Ascending aorta (tissue), 2 donors: ENCODE measurements at places on chromosomes 4 and X. TPM values are rescaled to one million over a fixed set of nuclear protein-coding genes. Genes with fewer than 3 reads are reported as not detected.

TCEAL2 gene
- not detected for total RNA-seq

DNA sequence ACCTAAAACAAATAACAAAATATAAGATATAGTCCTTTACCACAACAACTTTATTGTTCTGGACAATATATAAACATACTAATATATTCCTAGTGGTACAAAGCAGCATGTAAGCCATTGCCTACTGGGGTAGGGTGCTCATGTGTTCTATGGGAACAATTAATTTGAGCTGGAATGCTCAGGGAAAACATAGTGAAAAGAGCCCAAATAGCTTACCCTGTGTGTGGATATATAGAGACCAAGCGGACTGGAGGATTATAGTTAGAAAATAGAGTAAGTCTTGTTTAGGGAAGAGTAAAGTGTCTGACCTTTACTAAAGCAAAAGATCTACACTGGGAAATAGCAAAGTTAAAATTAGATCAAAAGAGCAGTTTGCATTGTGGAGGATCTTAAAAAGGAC lies 64.8 kb downstream of the MAD2L1 start:
- no peaks in the 10 kb centered on the region for H3K4me1 ChIP-seq
- no peak for DNase-seq
- H3K36me3 ChIP-seq, result no peaks in the 10 kb centered on the region
- H3K27ac ChIP-seq, result no peak overlapping the region
- H3K27me3 ChIP-seq, result no peaks in the 10 kb centered on the region

MTNR1A gene
- not detected for total RNA-seq

- no peaks in the 10 kb centered on the region for H3K36me3 ChIP-seq
- H3K27ac ChIP-seq, result no peak overlapping the region
- H3K4me1 ChIP-seq, result no peaks in the 10 kb centered on the region
- H3K4me3 ChIP-seq, result no peak overlapping the region
- H3K27me3 ChIP-seq, result no peaks in the 10 kb centered on the region
Measured at GRCh38 chr4:5096261-5096660, 45.0 kb downstream of the STK32B start.

DNA sequence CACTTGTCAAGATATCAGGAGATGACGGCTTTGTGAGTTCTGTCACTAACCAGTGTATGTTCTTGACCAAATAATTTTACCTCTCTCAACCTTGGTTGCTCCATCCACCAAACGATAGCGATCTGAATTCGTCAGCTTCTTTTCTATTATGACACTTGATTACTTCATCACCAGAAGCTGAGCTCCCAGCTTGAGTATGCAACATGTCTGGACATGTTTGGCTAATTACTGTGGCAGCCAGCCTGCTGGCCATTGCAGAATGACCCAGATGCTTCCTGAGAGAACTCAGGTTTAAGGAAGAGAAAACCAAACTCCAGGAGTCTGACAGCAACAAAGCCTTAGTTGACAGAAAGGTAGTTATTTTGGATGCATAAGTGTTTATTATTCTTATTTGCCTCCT lies 46.4 kb upstream of the PARM1 start:
- no peak overlapping the region for H3K4me3 ChIP-seq
- H3K27ac ChIP-seq, result no peak overlapping the region
- DNase-seq, result no peak
- no peaks in the 10 kb centered on the region for H3K27me3 ChIP-seq

TASL gene
- not detected for total RNA-seq

- DNase-seq, result no peak
- H3K27me3 ChIP-seq, result no peaks in the 10 kb centered on the region
- no peak overlapping the region for H3K4me3 ChIP-seq
Measured at GRCh38 chrX:17464194-17464593, 89.2 kb downstream of the NHS start.

DNA sequence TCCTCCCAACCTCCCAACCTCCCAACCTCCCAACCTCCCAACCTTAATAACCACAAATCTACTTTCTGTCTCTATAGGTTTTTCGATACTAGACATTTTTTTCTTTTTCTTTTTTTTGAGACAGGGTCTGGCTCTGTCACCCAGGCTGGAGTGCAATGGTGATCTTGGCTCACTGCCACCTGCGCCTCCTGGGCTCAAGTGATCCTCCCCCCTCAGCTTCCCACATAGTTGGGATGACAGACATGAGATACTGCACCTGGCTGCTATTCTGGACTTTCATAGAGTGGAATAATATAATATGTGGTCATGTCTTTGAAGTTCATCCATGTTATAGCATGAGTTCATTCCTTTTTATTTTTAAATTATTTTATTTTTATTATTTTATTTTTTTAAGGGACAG lies 39.5 kb upstream of the ZFX start:
- no peaks in the 10 kb centered on the region for H3K36me3 ChIP-seq
- no peaks in the 10 kb centered on the region for H3K27me3 ChIP-seq
- DNase-seq, result no peak
- H3K27ac ChIP-seq, result no peak overlapping the region
- H3K4me3 ChIP-seq, result no peak overlapping the region

DNA sequence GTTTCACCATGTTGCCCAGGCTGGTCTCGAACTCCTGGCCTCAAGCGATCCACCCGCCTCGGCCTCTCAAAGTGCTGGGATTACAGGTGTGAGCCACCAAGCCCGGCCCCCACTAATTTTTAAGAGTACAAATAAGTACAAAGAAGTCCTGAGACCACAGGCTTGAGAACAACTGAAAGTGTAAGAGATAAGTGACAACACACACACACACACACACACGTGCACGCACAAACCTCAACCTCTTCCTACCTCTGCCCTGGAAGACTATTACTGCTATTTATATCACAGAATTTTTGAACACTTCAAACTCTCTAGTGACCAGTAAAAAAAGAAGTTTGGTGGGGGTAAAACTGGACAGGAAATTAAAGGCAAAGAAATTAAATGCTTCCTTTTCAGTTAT lies 7.5 kb downstream of the KLHL15 start:
- H3K36me3 ChIP-seq, result no peaks in the 10 kb centered on the region
- H3K27ac ChIP-seq, result no peak overlapping the region

DNA sequence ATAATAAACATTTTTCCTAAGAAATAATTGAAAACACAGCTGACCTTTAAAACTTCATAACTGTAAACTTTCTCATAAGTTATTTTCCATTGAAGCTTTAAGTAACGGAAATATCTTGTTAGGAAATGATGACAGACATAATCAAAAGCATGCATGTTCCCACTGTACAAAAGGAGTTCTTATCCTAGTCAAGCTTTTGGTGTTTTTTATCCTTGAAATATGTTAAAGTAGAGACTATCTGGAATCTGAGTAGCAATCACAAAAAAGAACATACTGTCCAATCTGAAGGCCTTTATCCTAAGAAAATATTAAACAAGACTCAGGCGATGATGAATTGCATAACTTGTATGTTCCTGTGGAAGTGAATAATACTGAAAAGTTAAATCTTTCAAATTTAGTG lies 14.4 kb downstream of the GEMIN8 start:
- DNase-seq, result no peak
- peaks cover 7% of the 10 kb centered on the region for H3K36me3 ChIP-seq
- peak overlapping the region; percentile 66 for H3K27ac ChIP-seq

GASK1B gene
- total RNA-seq, result 69.7 TPM

- H3K27me3 ChIP-seq, result no peaks in the 10 kb centered on the region
- no peaks in the 10 kb centered on the region for H3K4me1 ChIP-seq
- H3K27ac ChIP-seq, result no peak overlapping the region
Measured at GRCh38 chr4:108906006-108906405, 143.2 kb upstream of the ETNPPL start.

DNA sequence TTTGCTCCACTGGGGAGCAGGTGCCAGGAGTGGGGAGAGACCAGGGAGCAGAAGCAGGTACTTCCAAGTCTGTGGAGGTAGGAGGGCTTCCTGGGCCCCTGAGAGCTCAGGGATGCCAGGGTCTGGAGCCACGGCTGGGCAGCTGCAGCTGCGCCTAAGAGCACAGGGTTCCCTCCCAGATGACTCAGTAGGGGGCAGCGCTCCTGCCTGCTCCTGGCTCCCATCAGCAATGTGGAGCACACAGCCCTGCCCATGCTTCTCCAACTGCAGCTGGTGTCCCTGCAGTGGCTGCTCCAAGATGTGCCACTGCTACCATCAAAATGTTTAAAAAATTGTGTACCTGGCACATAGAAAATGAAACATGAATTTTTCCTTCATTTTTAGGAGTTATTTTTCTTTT lies 1028.2 kb downstream of the PCDH7 start:
- no peaks in the 10 kb centered on the region for H3K27me3 ChIP-seq
- no peaks in the 10 kb centered on the region for H3K4me1 ChIP-seq
- H3K4me3 ChIP-seq, result no peak overlapping the region
- no peak overlapping the region for H3K27ac ChIP-seq
- DNase-seq, result no peak
- no peaks in the 10 kb centered on the region for H3K36me3 ChIP-seq

- no peak overlapping the region for H3K4me3 ChIP-seq
- H3K4me1 ChIP-seq, result peaks cover 7% of the 10 kb centered on the region
- no peaks in the 10 kb centered on the region for H3K27me3 ChIP-seq
- no peak for DNase-seq
Measured at GRCh38 chrX:50700921-50701320, 113.1 kb downstream of the SHROOM4 start.

CT83 gene
- not detected for total RNA-seq

GRCh38 chr4:73856518-73856917 lies 3.4 kb downstream of the PF4V1 start:
- no peak overlapping the region for H3K27ac ChIP-seq
- DNase-seq, result no peak
- no peaks in the 10 kb centered on the region for H3K4me1 ChIP-seq
- H3K27me3 ChIP-seq, result no peaks in the 10 kb centered on the region

TMPRSS11B gene
- not detected for total RNA-seq

GRCh38 chr4:169283114-169283509 lies 12.4 kb upstream of the SH3RF1 start:
- DNase-seq, result no peak
- peaks cover 2% of the 10 kb centered on the region for H3K4me1 ChIP-seq
- no peak overlapping the region for H3K4me3 ChIP-seq

CCSER1 gene
- 8.9 TPM for total RNA-seq

DNA sequence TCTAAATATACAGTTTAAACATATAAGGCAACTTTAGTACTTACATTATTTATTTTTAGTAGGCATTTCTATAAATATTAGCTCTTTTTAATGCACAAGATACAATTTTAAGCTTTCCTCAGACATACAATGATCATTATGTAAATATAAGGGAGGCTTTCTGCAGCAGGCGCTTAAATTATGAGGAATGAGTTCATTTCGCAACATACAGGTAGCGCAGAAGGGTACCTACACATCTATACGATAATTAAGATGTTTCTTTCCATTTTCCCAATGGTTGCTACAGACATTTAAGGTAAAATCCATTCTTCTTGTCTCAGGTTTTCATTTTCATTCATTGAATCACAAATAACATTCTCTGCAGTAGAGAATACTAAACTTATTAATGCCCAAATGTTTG lies 1.2 kb downstream of the AASDH start:
- no peak for DNase-seq
- no peaks in the 10 kb centered on the region for H3K27me3 ChIP-seq

DNA sequence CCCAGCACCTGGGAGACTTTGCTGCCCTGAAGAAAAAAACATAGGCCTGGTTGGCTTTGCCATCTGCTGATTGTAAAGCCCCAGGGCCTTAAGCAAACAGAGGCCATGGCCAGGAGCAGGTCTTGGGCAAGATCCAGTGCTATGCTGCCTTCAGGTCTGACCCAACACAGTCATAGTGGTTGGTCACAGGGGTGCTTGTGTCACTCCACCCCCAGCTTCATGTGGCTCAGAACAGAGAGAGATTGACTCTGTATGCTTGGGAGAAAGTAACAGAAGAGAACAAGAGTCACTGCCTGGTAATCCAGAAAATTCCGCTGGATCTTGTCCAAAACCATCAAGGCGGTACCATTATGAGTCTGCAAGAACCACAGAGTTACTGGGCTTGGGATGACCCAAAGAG lies 24.4 kb upstream of the SMARCA5 start:
- no peaks in the 10 kb centered on the region for H3K4me1 ChIP-seq
- no peaks in the 10 kb centered on the region for H3K27me3 ChIP-seq
- H3K4me3 ChIP-seq, result no peak overlapping the region
- DNase-seq, result no peak

GRCh38 chr4:187668526-187669082 lies 327.0 kb upstream of the ZFP42 start:
- no peak for DNase-seq
- no peak overlapping the region for H3K4me3 ChIP-seq
- no peaks in the 10 kb centered on the region for H3K4me1 ChIP-seq
- H3K27ac ChIP-seq, result no peak overlapping the region
- no peaks in the 10 kb centered on the region for H3K36me3 ChIP-seq
- H3K27me3 ChIP-seq, result no peaks in the 10 kb centered on the region

TRPC5OS gene
- total RNA-seq, result not detected

DNA sequence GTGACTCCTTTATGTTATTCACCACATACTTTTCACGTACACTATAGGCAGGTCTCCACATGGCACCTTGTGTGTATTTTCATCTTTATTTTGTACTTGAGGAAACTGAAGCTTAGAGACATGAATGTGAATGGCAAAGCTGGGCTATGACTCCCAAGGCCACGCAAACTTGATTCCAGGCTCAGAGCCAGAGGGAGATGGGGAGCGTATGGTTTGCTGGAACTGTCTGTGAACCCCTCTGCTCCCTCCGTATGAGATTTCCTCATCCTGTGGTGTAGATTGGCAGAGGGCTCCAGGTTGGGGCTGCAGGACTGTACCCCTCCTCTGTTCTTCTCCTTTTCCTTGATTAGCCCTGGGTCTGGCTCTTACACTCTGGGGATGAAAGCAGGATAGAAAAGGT lies 16.1 kb upstream of the STARD8 start:
- H3K36me3 ChIP-seq, result no peaks in the 10 kb centered on the region
- no peak overlapping the region for H3K4me3 ChIP-seq
- no peaks in the 10 kb centered on the region for H3K4me1 ChIP-seq
- DNase-seq, result no peak
- no peaks in the 10 kb centered on the region for H3K27me3 ChIP-seq
- H3K27ac ChIP-seq, result no peak overlapping the region

- H3K27ac ChIP-seq, result no peak overlapping the region
- H3K27me3 ChIP-seq, result no peaks in the 10 kb centered on the region
- H3K4me3 ChIP-seq, result no peak overlapping the region
- DNase-seq, result no peak
- H3K4me1 ChIP-seq, result no peaks in the 10 kb centered on the region
Measured at GRCh38 chr4:138892483-138893407, 122.8 kb upstream of the NOCT start.

GRCh38 chr4:88109123-88109881 lies 49.1 kb downstream of the ABCG2 start:
- no peak overlapping the region for H3K4me3 ChIP-seq
- H3K27ac ChIP-seq, result no peak overlapping the region
- no peaks in the 10 kb centered on the region for H3K4me1 ChIP-seq
- DNase-seq, result no peak

DNA sequence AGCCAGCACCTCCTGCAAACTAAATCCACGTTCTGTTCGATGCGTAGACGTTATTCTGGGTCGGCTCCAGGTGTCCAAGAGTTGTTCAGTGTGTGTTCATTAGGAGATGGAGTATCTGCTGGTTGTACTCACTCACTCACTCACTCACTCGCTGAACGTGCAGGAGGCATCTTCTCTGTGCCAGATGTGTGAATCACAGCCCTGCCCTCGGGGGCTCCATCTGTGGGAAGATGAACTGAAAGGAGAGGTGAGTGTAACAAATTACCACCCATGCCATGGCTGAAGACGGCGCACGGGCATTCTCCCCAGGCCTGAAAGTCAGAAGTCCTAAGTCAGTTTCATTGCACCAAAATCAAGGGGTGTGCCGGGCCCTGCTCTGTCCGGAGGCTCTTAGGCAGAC lies 16.1 kb downstream of the NSG1 start:
- no peaks in the 10 kb centered on the region for H3K4me1 ChIP-seq
- no peak overlapping the region for H3K27ac ChIP-seq
- no peaks in the 10 kb centered on the region for H3K36me3 ChIP-seq
- H3K27me3 ChIP-seq, result no peaks in the 10 kb centered on the region
